ENCODE measurements at places on chromosomes 7 and 10.

DNA sequence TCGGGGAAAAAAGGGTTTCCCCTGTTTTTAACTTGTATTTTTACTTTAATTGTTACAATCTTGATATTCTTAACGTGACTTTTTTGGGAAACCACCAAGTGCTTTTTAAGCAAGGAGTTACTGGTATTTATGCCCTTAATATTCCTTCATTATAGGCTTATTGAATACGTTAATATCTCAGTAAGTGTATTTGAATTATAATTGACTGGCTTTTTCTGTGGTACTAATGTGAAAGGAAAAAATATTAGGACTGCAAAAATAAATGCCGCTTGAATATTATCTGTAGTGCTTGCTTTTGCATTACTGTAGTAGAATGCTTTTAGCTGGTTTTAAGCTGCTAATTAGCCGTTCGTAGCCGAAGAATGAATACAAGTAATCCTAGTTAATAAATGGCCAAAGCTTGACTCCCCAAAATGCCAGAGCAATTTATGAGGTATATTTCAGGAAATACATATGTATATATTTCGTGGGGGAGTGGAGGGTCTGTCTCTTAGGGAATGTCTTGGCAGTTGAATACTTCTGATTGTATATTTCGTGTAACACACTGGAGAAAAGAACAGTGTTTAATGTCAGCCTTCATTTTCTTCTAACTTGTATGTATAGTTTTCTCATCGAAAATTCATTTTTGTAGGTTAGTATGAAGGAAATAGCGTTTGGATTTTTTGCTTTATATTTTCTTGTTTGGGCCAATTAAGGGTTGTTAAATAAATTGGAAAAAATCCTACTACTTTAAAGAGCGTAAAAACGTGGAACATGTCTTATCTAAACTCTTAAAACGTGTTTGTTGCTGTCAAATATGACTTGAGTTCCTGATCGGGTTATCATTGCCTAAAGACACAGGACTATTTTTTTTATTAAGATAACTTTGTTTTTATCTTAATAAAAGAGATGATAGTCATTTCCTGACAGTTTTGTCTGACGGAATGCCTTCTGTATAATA is 1.5 kb downstream of the PDCD4 start:
- no peak for DNase-seq

DNA sequence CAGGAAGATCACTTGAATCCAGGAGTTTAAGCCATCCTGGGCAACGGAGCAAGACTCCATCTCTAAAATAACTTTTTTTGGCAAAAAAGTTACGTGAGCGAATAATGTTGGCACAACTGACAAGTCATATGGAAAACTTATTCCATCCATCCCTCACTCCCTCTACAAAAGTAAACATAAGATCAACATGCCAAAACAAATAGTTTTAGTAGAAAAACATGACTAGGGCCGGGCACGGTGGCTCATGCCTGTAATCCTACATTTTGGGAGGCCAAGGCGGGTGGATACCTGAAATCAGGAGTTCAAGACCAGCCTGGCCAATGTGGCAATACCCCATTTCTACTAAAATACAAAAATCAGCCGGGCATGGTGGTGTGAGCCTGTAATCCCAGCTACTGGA is 25.6 kb downstream of the SLC25A16 start:
- DNase-seq: no peak

- peak; percentile 86 for DNase-seq
These were observed 598 bp downstream of the MMS19 start for GRCh38 chr10:97497572-97498075.

DNA sequence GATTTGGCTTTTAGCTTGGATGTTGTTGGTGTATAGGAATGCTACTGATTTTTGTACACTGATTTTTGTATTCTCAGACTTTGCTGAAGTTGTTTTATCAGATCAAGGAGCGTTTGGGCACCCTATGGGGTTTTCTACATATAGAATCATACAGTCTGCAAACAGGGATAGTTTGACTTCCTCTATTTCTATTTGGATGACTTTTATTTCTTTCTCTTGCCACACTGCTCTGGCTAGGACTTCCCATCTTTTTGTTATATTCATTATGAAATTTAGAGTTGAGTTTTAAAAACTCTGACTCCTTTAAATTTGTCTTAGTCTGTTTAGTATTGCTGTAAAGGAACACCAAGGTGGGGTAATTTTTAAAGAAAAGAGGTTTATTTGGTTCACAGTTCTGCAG is 4.7 kb downstream of the ZNF786 start:
- DNase-seq: no peak
